ENCODE measurements at places on chromosomes 2 and 18. TPM values are rescaled to one million over a fixed set of nuclear protein-coding genes. Genes with fewer than 3 reads are reported as not detected.

GRCh38 chr18:40365526-40365925 is 1589.5 kb upstream of the PIK3C3 start:
- H3K4me3 ChIP-seq, result no peak overlapping the region
- no peaks in the 10 kb centered on the region for H3K27me3 ChIP-seq
- no peak overlapping the region for H3K27ac ChIP-seq
- H3K4me1 ChIP-seq, result no peaks in the 10 kb centered on the region
- DNase-seq, result no peak
- no peaks in the 10 kb centered on the region for H3K36me3 ChIP-seq

- no peaks in the 10 kb centered on the region for H3K36me3 ChIP-seq
- no peak overlapping the region for H3K4me3 ChIP-seq
- DNase-seq, result no peak
- no peaks in the 10 kb centered on the region for H3K27me3 ChIP-seq
- H3K4me1 ChIP-seq, result no peaks in the 10 kb centered on the region
Measured at GRCh38 chr2:100126897-100127401, 15.4 kb downstream of the AFF3 start.

Gene GPR17
- not detected for total RNA-seq

DNA sequence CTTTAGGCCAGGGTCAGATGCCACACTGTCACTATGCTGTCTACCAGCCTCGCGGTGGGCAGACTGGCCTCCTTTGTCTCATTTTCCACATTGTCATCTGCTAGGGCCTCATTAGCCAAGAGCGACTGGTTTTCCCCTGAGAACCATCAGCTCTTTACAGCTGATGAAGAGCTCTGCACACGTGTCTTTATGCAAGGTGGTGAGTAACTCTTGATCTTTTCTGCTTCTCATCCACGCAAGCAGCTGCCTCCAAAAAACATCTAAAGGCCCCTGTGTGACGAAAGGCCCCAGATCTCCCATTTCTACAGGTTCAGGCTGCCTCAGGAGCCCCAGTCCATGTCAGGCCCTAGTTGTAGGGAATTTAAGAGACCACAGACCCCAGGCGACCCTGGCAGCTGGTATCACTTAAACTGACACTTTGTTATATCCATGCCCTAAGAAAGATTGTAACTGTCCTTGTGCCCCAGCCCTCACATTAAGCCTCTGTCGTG is 52.9 kb downstream of the DPYSL5 start:
- H3K27me3 ChIP-seq, result no peaks in the 10 kb centered on the region
- H3K4me3 ChIP-seq, result no peak overlapping the region
- DNase-seq, result no peak
- H3K27ac ChIP-seq, result no peak overlapping the region
- no peaks in the 10 kb centered on the region for H3K4me1 ChIP-seq

GRCh38 chr18:13579874-13580273 is 146.5 kb downstream of the FAM210A start:
- H3K27me3 ChIP-seq, result no peaks in the 10 kb centered on the region
- H3K4me3 ChIP-seq, result no peak overlapping the region
- H3K4me1 ChIP-seq, result no peaks in the 10 kb centered on the region
- H3K27ac ChIP-seq, result no peak overlapping the region

DNA sequence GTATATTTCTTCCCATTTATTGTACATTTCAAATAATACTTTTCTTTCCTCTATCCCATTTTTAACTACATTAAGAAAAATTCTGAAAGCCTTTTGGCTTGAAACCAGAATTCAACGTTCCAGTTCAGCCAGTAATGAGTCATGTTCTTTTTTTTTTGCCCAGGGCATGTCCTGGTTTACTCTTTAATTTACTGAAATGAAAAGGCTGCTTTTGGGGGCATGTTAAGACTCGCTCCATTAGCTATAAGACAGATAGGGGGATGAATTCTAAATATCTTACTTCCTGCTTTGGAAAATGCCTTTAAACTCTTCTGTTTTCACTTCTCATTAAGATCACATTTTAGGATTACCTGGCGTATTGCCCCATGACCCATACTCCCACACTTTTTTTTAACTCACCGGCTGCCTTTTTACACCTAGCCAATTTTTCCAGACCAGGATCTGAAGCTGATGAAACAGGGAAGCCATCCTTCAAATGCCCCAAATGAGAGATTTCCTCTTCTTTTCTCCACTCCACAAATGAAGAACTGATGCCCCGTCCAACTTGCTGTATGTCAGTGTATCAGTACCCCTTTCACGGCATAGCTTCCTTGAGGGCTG is 585 bp downstream of the ABCA12 start:
- H3K36me3 ChIP-seq, result no peaks in the 10 kb centered on the region
- no peak overlapping the region for H3K4me3 ChIP-seq
- no peaks in the 10 kb centered on the region for H3K4me1 ChIP-seq
- no peak overlapping the region for H3K27ac ChIP-seq

GRCh38 chr2:31296641-31297287 is 62.8 kb downstream of the EHD3 start:
- no peaks in the 10 kb centered on the region for H3K36me3 ChIP-seq
- no peaks in the 10 kb centered on the region for H3K4me1 ChIP-seq
- no peak for DNase-seq
- H3K27ac ChIP-seq, result no peak overlapping the region

GRCh38 chr18:50427896-50428295 is 53.0 kb downstream of the SKA1 start:
- no peak overlapping the region for H3K27ac ChIP-seq
- no peaks in the 10 kb centered on the region for H3K36me3 ChIP-seq
- no peaks in the 10 kb centered on the region for H3K4me1 ChIP-seq
- H3K4me3 ChIP-seq, result no peak overlapping the region
- H3K27me3 ChIP-seq, result no peaks in the 10 kb centered on the region

DNA sequence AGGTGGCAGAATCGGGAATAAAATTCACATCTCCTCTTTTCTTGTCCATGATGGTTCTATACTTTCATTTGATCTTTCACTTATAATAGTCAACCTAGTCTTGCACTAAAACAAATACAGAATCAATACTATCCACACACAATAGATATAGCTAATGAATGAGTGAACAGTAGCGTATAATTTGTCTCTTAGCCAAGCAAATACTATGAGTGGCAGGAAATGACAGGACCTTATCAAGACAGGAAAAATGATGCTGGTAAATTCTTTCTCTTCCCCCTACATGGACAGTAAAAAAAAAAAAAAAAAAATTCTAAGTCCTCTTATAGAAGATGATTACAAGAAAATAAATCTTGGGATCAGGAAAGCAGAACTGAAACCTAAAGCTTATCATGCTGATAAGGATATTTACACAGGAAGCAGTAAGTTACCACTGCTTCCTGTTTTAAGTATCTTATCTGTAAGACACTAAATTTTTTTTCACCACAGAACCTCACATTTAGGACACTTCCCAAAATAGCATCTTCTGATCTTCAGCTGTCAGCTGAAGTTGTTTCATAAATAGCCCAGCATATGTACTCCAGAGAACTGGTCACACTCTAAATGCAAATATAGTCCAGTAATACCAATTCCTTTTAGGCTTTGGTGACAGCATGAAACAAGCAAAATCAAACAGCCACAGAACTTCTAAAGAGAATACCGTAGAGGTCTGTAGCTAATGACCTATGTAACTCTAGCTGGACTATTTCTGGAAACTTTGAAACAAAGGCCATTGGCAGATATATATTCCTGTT is 27.0 kb downstream of the IRS1 start:
- H3K27me3 ChIP-seq, result no peaks in the 10 kb centered on the region
- no peaks in the 10 kb centered on the region for H3K36me3 ChIP-seq
- no peak overlapping the region for H3K4me3 ChIP-seq

- no peak for DNase-seq
- H3K36me3 ChIP-seq, result no peaks in the 10 kb centered on the region
- H3K27me3 ChIP-seq, result no peaks in the 10 kb centered on the region
- H3K27ac ChIP-seq, result no peak overlapping the region
Measured at GRCh38 chr18:74623047-74623816, 25.6 kb downstream of the ZNF407 start.

- H3K27ac ChIP-seq, result no peak overlapping the region
- no peak overlapping the region for H3K4me3 ChIP-seq
Measured at GRCh38 chr18:57223144-57223870, 76.4 kb downstream of the BOD1L2 start.

- no peak overlapping the region for H3K4me3 ChIP-seq
- H3K36me3 ChIP-seq, result no peaks in the 10 kb centered on the region
- no peaks in the 10 kb centered on the region for H3K27me3 ChIP-seq
- H3K4me1 ChIP-seq, result no peaks in the 10 kb centered on the region
- no peak overlapping the region for H3K27ac ChIP-seq
Measured at GRCh38 chr18:8778386-8778785, 73.0 kb downstream of the MTCL1 start.

Gene CYP27A1
- total RNA-seq, result 346 TPM

Gene SLC5A7
- not detected for total RNA-seq

Gene DOCK10
- total RNA-seq, result 9.2 TPM

GRCh38 chr18:79156327-79156726 is 87.1 kb downstream of the ATP9B start:
- no peak for DNase-seq
- H3K4me3 ChIP-seq, result no peak overlapping the region
- no peak overlapping the region for H3K27ac ChIP-seq
- H3K36me3 ChIP-seq, result no peaks in the 10 kb centered on the region

Gene NEMP2
- total RNA-seq, result 4.1 TPM

- DNase-seq, result no peak
- H3K4me3 ChIP-seq, result no peak overlapping the region
- H3K27ac ChIP-seq, result no peak overlapping the region
- H3K4me1 ChIP-seq, result no peaks in the 10 kb centered on the region
Measured at GRCh38 chr2:33246432-33246831, 230.0 kb upstream of the RASGRP3 start.

Gene AGXT
- 1,142 TPM for total RNA-seq

DNA sequence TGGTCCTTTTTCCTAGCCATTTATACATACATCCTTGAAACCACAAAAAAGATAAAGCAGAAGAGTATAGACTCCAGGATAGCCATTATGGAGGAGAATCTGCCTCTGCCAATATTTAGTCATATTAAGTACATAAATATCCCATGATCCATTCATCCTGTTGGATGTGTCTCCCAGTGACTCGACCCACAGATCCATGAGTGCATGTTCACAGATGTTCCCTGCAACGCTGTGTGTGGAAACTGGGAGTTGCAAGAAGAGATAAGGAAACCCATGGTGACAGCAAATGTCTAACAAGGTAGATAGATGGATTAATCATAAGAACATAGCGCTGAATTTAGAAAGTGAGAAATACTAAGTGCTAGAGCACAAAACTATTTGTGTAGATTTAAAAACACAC is 34.5 kb downstream of the STK39 start:
- no peaks in the 10 kb centered on the region for H3K27me3 ChIP-seq
- H3K4me1 ChIP-seq, result no peaks in the 10 kb centered on the region
- DNase-seq, result no peak
- H3K27ac ChIP-seq, result no peak overlapping the region
- H3K36me3 ChIP-seq, result no peaks in the 10 kb centered on the region

Gene SRD5A2
- 5.3 TPM for total RNA-seq

DNA sequence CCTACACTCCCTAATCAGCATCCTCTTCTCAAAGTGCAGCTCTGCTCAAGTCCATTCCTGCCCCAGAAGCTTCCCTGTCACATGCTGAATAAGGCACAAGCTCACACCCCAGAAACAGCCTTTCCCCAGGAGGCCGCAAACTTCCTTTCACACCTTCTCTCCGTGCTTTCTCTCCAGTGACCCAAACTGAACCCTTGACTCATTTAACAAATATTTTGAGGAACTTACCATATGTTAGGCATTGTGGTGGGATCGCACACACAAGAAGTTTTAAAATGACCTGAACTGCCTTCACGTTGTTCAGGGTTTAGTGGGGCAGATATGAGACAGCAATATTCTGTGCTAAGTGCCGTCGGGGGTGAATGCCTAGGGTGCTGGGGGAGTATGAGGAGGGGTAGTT is 161.3 kb downstream of the INSIG2 start:
- no peak overlapping the region for H3K4me3 ChIP-seq
- H3K36me3 ChIP-seq, result no peaks in the 10 kb centered on the region
- H3K4me1 ChIP-seq, result no peaks in the 10 kb centered on the region
- H3K27ac ChIP-seq, result no peak overlapping the region
- H3K27me3 ChIP-seq, result no peaks in the 10 kb centered on the region
- DNase-seq, result no peak

Gene LBX2
- 5.8 TPM for total RNA-seq

Gene CLEC4F
- total RNA-seq, result not detected

GRCh38 chr2:161426455-161426921 is 10.4 kb downstream of the TBR1 start:
- DNase-seq, result no peak
- peaks cover 20% of the 10 kb centered on the region for H3K27me3 ChIP-seq
- no peak overlapping the region for H3K27ac ChIP-seq

DNA sequence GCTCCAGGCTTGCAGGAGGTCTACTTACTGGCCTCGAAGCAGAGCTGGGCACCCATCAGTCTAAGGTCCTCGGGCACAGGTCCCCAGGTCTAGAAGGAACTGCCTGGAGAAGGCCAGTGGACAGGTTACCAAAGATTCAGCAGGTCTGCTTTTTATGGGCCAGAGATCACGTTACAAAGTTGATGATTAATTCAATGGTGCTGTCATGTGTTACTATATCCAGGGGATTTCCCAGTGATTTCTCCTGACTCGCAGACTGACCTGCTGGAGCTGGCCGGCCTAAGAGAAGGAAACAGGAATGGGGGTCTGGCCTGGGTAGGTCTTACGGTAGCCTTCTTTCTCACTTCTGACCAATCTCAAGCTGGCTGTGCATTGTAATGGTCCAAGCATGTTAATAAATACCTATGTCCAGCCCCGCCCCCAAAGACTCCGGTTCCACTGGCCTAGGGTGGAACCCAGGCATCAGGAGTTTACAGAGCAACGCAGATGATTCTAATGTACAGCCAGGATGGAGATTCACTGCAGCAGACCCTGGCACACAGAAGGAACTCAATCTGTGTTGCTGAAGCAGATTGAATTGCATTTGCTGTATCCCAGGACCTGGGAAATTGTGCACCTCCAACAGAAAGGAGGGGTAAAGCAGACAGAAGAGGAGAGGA is at the start of gene NEURL3:
NEURL3 (minus strand) TSS at position 127 of the 659 bp plus-strand sequence; CDS start at position 56, 71 bp downstream.
- no peak within 1 kb of the TSS for H3K4me3 ChIP-seq
- peak; percentile 72 for DNase-seq
- no peaks in the 10 kb centered on the region for H3K4me1 ChIP-seq

- no peaks in the 10 kb centered on the region for H3K27me3 ChIP-seq
- H3K36me3 ChIP-seq, result no peaks in the 10 kb centered on the region
- no peak overlapping the region for H3K27ac ChIP-seq
- no peak for DNase-seq
- H3K4me1 ChIP-seq, result no peaks in the 10 kb centered on the region
- H3K4me3 ChIP-seq, result no peak overlapping the region
Measured at GRCh38 chr2:182818925-182819324, 47.5 kb downstream of the FRZB start.

Gene ANKRD30B
- total RNA-seq, result not detected
